Panc1 (cell line): ENCODE measurements at places on chromosomes 4 and X.

DNA sequence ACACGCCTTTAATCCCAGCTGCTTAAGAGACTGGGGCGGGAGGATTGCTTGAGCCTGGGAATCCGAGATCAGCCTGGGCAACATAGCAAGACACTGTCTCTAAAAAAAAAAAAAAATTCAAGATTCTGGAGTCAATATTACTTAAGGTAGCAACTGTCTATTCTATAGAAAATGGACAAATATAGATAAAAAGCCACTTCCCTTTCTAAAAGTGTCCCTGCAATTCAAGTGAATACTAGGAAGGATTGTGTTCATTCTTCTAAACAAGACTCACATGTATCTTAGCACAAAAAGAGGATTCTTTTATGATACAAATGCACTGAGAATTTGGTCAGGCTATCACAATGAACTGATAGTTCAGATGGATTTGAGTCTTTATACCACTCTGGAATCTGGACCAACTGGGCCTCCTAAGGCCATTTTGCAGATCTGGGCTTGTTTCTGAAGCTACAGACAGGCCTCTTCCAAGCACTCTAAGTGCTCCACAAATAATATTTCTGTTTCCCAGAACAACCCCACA lies 7.0 kb downstream of the PKD2 start:
- no peak for DNase-seq

DNA sequence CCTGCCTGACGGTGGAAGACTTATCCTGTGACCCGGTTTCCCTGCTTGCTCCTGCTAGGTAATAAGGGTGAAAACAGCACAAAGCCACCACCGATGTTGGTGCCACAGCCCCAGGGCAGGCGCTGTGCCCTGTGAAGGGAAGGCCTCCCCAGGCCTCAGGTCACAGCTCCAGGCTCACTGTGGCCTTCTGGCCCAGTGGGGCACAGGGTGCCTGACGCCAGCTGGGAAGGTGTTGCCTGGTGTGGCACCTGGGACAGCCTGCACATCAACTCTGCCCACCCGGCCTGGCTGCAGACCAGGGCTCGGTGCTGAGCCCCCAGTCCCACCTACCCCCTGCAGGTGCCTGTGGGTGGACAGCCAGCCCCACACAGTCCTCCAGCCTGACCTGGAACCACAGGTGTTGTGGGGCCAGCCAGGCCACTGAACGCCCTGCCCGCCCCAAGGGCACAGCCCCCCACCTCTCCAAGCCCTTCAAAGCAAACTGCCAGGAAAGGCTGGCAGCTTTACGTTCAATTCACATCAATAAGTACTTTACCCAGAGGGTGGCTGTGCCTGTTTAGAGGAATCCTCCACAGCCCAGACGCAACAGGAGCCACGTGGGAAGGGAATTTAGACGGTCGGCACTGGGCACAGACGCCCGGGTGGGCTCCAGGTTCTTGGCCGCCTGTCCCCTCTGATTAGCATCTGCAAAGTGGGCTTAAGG lies 54.3 kb downstream of the ZFYVE28 start:
- DNase-seq, result no peak

DNA sequence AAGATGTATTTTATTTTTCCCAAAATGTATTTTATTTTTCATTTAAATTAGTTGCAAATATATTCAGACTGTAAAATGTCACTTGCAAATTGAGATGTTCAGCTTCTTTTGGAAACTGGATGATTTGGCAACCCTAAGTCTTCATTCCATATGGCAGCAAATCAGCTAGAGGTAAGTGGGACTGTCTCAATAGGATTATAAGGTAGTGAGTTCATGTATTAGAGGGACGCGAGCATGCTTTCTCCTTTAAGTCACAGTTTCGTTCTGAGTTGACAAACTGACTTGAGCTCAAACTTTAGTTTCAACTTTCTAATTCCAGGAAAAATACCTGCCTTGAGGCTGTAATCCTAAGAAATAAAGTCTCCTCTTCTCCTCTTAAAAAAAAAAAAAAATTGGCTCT lies 44.2 kb upstream of the TMEM131L start:
- DNase-seq, result no peak

- no peak for DNase-seq
Measured at GRCh38 chr4:168541266-168541953, 44.6 kb downstream of the PALLD start.

GRCh38 chr4:75015627-75016026 lies 82.7 kb downstream of the PARM1 start:
- no peak for DNase-seq
